Ascending aorta (tissue), 2 donors: ENCODE measurements at places on chromosomes 5 and 9. TPM values are rescaled to one million over a fixed set of nuclear protein-coding genes. Genes with fewer than 3 reads are reported as not detected.

FAM78A gene
- 6.2 TPM for total RNA-seq

MEGF9 gene
- 14.3 TPM for total RNA-seq

DNA sequence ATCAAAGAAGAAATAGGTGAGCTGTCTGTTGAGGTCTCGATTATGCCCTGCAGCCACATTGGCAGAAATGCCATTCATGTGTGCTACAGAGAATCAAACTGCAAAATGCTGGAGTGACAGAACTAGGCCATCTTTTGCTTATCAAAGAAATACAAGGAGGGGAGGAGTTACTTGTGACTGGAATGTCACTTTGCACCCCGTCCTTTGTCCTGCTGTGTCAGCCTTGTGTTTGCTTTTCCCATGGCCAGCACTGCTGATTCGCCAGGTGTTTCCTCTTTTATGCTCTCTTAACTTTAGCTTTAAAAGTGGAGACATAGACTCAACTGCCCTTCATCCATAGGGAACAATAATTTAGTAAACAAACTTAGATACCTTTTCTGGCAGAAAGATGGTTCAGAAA is 54.3 kb downstream of the SLC46A2 start:
- DNase-seq = no peak
- H3K4me3 ChIP-seq = no peak overlapping the region

GRCh38 chr9:91403665-91404543 is 19.7 kb downstream of the NFIL3 start:
- no peaks in the 10 kb centered on the region for H3K27me3 ChIP-seq
- no peak overlapping the region for H3K4me3 ChIP-seq
- no peaks in the 10 kb centered on the region for H3K4me1 ChIP-seq
- H3K27ac ChIP-seq = no peak overlapping the region

GRCh38 chr9:3992924-3993323 is 306.9 kb downstream of the GLIS3 start:
- peaks cover 3% of the 10 kb centered on the region for H3K4me1 ChIP-seq
- no peak for DNase-seq
- H3K36me3 ChIP-seq = no peaks in the 10 kb centered on the region
- no peak overlapping the region for H3K4me3 ChIP-seq
- H3K27me3 ChIP-seq = no peaks in the 10 kb centered on the region

DNA sequence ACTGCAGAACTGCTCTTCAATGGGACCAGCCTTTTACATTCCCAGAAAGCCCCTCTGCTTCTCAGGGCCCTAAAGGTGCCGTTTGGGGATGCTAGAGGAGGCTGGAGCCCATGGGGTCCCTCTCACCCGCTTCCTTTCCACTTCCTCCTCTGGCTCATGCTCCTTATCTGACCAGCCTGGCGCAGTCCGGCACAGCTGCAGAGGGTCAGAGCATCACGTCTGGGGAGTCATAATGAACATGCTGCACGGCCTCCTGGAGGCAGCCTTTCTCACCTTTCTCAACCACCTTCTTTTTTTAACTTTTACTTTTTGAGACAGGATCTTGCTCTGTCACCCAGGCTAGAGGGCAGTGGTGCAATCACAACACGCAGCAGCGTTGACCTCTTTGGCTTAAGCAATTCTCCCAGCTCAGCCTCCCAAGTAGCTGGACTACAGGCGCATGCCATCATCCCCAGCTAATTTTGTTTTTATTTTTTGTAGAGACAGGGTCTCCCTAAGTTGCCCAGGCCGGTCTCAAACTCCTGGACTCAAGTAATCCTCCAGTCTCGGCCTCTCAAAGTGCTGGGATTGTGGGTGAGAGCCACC is 15.1 kb upstream of the TCF7 start:
- H3K4me3 ChIP-seq = no peak overlapping the region
- no peak for DNase-seq
- H3K27ac ChIP-seq = no peak overlapping the region
- peaks cover 32% of the 10 kb centered on the region for H3K4me1 ChIP-seq
- H3K36me3 ChIP-seq = no peaks in the 10 kb centered on the region
- no peaks in the 10 kb centered on the region for H3K27me3 ChIP-seq

- DNase-seq = no peak
- no peaks in the 10 kb centered on the region for H3K36me3 ChIP-seq
Measured at GRCh38 chr5:151072630-151073025, 8.2 kb downstream of the TNIP1 start.

- H3K4me1 ChIP-seq = peaks cover 8% of the 10 kb centered on the region
- no peak overlapping the region for H3K4me3 ChIP-seq
- no peak for DNase-seq
- H3K36me3 ChIP-seq = no peaks in the 10 kb centered on the region
- no peak overlapping the region for H3K27ac ChIP-seq
- no peaks in the 10 kb centered on the region for H3K27me3 ChIP-seq
Measured at GRCh38 chr9:93200989-93201334, 17.0 kb downstream of the WNK2 start.

- no peaks in the 10 kb centered on the region for H3K36me3 ChIP-seq
- DNase-seq = no peak
- peaks cover 30% of the 10 kb centered on the region for H3K4me1 ChIP-seq
- H3K27me3 ChIP-seq = no peaks in the 10 kb centered on the region
- H3K4me3 ChIP-seq = no peak overlapping the region
Measured at GRCh38 chr5:77390795-77391194, 101.3 kb downstream of the WDR41 start.
